ENCODE measurements at places on chromosomes 12 and 14. TPM values are rescaled to one million over a fixed set of nuclear protein-coding genes. Genes with fewer than 3 reads are reported as not detected.
A peak's percentile ranks its signal among the peaks of the same experiment; 100 is the strongest.

The DLK1 gene
- not detected for total RNA-seq

GRCh38 chr14:54148251-54148650, 191.6 kb upstream of the BMP4 start:
- no peak for DNase-seq

- no peak for DNase-seq
Measured at GRCh38 chr12:72053604-72054003, 115.0 kb downstream of the TPH2 start.

DNA sequence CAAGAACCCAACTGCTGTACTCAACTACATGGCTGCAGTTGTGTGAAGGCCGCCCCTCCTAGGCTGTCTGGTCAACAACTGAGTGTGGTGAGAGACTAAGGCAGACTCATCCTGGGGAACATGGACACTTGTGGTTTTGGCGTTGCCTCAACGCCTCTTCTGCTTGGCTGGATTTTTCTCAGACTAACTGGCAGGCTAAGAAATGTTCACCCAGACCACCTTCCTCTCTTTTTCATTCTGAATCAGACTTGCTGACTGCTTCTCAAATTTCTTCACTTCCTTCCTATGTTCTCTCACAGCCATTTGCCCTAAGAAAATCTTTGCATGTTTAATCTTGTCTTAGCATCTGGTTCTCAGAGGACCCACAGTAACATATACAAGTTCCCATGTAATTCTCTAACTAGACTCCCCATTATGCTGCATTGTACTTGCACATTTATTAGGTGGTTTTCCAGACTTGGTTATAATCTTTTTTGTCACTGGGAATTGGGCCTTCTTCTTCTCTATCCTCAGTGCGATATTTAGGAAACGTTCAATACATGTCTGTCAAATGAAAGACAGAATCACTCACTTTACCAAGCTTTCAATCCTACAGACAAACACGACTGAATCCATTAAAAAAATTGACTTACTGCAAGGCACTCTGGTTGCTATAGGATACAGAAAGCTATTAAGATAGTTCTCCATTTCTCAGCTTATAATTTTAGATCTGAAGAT, 327.6 kb downstream of the CCER1 start:
- DNase-seq = no peak

DNA sequence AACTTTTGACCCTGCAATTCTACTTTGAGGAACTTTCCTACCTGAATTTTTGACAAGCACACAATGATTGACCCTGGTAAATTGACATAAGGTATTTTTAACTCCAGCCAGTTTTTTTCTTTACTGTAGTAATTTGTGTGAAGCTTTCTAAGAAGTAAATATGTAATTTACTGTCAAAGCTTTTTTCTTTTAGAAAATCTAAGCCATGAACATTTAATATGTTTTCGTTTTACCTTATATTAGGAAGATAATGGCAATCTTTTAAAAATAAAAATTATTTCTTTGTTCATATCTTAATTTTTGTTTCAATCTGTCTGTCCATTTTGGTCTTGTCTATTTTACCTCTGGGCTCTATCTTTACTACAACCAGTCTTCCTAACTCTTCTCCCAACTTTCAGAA, 279.9 kb downstream of the FBXL14 start:
- no peak for DNase-seq

The FAIM2 gene
- total RNA-seq = not detected

DNA sequence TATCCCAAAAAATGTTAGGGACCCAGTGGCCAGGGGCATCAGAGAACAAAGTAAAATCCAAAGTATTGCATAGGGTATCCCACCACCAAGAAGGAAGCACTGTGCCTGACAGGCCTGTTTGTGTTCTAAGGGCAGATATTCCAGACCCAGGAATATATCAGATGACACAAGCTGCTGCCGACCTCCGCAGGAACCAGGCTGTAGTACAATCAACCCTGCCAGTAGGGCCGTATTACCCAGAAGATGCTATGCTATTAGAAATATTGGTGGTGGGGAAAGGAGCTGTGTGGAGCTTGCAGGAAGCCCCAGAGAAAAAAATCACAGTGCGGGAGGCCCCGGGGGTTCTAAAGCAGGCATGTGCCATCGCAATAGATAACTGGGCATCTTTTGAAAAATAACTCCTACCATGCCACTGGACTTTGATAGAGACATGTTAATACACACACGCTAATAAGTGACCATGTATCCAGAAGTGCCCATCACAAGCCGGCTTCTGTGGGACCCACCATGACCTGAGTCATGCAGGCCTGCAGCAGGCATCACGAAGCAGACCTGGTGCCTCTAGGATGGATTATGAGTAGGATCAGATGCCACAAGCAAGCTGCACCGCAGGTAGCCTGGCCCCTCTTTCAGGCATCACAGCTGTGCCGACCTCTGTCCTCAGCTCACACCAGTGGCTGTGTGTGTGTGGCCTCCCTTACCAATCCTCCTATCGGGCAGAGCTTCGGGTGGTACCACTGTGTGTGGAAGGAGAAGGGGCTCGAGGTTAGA, 242.7 kb downstream of the BCL11B start:
- no peak for DNase-seq

- DNase-seq = no peak
Measured at GRCh38 chr12:104627990-104628830, 171.5 kb downstream of the CHST11 start.

The CCDC196 gene
- not detected for total RNA-seq

- no peak for DNase-seq
Measured at GRCh38 chr12:56206452-56207166, 15.1 kb downstream of the RNF41 start.

The EPYC gene
- total RNA-seq = not detected

DNA sequence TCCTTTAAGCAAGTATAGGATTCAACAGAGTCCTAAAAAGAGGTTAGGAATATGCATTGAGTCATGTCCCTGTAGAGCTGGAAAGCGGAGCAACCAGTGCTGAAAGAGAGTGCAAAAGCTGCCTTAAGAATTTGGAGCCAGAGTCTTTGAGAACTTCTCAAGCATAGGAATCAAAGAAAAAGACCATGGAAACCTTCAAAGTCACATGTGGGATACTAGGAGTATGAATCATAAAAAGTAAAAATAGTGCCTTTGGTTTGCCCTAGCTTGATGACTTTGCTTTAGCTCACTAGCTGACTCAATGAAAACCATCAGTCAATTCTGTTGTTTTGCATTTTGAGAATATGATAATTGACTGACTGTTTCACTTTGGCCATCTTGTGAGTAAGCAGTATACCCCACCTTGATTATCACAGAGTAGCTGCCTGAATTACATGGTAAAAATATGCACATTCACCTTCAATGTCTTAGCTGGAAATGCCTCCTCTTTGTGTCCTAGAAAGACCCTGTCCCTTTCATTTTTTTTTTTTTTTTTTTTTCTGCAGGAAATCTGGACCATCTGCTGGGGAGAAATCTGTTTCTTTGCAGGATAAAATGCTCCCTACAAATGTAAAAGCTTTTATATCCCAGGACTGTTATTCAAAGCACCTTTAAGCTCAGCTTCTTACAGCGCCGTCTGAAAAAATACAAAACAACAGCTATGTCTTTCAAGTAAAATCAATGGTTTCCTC, 248.6 kb upstream of the KRR1 start:
- no peak for DNase-seq

- no peak for DNase-seq
Measured at GRCh38 chr12:58916921-58917511, 3.3 kb downstream of the LRIG3 start.

- DNase-seq = no peak
Measured at GRCh38 chr12:32843528-32844095, 53.0 kb downstream of the PKP2 start.

GRCh38 chr12:53207042-53207441, at the start of gene ITGB7:
TSS of gene ITGB7 (minus strand) at chr12:53207251. CDS start at chr12:53200443, 6,808 bp downstream.
- peak; percentile 64 for DNase-seq

The SERPINA5 gene
- total RNA-seq = not detected

GRCh38 chr12:39586816-39587215, 32.8 kb downstream of the ABCD2 start:
- DNase-seq = no peak

The PRIMA1 gene
- total RNA-seq = not detected

The LBHD2 gene
- total RNA-seq = not detected

DNA sequence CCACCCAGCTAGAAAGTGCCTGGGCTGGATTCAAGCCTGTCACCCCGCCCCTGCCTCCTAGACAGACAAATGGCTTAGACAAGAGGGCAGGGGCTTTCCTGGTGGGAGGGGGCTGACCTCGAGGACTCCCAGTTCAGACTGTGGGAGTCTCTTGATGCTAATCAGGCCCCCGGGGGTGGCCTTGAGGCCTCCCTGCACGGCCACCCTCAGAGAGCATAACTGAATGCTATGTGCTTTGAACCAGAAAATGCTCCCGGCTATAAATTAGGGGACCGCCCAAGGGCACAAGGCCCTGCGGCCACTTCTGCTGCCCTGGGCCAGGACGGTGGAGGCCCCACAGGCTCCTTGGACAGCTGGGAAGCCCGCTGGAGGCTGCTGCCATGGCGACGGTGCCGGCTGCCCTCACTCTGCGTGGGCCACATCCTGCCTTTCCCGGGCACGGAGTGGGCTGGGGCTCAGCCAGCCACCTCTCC, 111.0 kb upstream of the NCOR2 start:
- no peak for DNase-seq

GRCh38 chr12:94644141-94644979, 6.0 kb downstream of the TMCC3 start:
- peak; percentile 11 for DNase-seq

GRCh38 chr12:65368055-65368454, 89.6 kb downstream of the MSRB3 start:
- DNase-seq = no peak

DNA sequence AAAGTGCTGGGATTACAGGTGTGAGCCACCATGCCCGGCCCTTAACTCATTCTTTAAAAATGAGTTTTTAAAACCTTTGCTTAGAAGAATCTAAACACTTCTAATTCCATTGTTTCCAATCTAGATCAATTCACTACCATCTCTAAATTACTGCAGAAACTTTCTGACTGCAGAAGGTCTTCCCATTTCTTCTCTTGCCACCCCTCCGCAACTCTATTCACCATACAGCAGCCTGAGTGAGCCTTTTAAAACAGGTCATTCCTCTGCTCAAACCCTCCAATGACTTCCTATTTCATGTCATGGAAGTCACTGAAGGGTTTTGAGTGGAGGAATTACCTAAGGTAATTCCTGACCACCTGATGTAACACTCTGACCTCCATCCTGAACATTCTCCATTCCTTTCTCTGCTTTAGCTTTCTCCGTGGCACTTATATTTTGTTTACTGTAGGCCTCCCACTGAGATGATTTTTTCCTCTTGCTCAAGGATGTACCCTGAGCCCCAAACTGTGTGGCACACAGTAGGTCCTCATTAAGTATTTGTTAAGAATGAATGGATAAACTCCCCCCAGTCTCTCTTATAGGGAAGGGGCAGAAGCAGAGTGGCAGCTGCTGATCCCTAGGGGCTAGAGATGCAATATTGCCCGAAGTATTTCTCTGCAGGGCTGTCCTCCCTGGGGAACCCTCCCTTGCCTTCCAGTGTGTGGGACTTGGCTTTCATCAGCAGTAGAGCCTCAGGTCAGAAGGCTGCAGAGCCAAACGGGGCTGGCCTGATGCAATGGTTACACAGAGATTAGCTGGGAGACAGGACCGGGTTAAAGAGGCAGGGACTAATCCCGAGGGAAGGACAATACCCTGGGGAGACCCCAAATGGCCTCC, 1.2 kb downstream of the DDIT3 start:
- DNase-seq = no peak

GRCh38 chr12:13896063-13896626, 85.3 kb downstream of the GRIN2B start:
- DNase-seq = no peak

The FOXM1 gene
- total RNA-seq = not detected

DNA sequence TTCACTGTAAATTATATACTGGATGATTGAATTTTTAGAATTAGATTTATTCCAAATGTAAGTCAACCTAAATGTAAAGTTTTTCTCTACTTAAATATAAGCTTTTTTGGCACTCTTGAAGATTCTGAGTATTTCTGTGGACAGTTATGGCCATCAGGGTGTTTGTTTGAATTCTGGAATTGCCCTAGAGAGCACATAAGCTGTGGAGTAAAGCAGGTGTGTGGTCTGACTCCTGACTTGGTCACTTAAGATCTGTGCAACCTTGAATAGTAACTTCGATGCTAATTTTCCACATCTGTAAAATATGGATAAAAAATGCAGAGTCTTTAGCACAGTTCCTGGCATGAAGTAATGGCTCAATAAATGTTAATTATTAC, 64.4 kb downstream of the FUT8 start:
- no peak for DNase-seq
